Stimulated activated CD4-positive, alpha-beta T cell treated with anti-CD3 and anti-CD28 coated beads, Interleukin-4, amount 100 ng/mL, for 4 hours (primary cell): ENCODE measurements at places on chromosomes 4 and X.

DNA sequence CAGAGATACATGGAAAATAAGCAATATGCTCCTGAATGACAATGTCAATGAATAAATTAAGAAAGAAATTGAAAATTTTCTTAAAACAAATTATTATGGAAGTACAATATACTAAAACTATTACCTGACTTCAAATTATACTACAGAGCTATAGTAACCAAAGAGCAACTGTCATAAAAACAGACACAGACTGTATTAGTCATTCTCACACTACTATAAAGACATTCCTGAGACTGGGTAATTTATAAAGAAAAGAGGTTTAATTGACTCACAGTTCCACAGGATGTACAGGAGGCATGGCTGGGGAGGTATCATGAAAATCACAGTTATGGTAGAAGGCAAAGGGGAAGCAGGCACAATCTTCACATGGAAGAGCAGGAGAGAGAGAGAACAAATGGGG lies 60.0 kb upstream of the CYSLTR1 start:
- DNase-seq = no peak

- peak; percentile 33 for DNase-seq
Observed at GRCh38 chr4:118265312-118266144, 87.3 kb downstream of the PRSS12 start.

- DNase-seq = peak; percentile 3
Observed at GRCh38 chrX:118726887-118727685, at the start of gene IL13RA1. Gene IL13RA1 (plus strand): TSS chrX:118727606. CDS start chrX:118727639, 33 bp downstream.

- no peak for DNase-seq
Observed at GRCh38 chr4:29538889-29539646, 1181.1 kb upstream of the PCDH7 start.

DNA sequence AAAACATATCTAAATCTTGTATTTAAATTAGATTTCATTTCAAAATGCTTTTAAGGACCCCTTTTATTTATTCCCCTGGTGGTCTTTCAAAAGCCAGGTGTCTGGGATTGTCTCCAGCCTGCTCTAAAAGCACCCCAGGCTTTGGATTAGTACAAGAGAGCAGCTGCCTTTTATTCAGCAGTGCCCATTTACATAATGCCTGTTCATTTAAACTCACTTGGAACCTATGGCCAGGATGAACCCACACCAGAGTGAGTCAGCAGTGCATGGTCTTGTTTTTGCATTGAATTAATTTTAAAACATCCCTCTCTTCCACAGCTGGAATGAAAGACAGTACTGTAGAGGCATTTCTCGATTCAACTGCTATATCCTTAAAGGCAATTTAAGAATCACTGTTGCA lies 64.1 kb upstream of the TENM3 start:
- no peak for DNase-seq

GRCh38 chrX:78658845-78659744 lies at the start of gene RTL3:
Gene RTL3 (minus strand): TSS chrX:78659328. CDS start chrX:78658420, 908 bp downstream.
- DNase-seq = no peak

- no peak for DNase-seq
Observed at GRCh38 chr4:8188743-8189550, 10.1 kb upstream of the SH3TC1 start.

DNA sequence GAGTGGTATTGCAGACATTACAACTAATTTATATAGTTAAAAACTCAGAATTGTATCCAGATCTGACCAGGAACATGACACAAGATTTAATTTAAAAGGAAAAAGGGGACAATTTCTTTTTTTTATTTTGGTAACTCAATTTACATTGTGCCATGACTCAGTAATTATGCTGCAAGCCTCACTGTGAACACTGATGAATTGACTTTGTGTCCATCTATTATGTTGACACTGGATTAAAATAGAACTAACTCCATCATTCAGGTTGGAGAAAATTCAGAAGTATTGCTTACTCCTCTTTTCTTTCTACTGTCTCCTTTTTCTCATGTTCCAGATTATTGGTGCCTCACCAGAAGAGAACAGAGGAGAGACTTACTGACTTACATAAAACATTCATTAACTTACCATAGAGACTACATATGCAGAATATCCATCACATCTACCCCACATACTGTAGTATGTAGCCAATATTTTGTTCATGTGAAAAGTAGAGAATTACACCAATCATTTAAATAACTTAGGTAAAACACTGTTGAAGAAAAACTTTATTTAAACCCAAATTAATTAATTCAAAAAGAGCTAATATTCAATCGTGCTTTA lies 15.8 kb upstream of the LEF1 start:
- DNase-seq = no peak

DNA sequence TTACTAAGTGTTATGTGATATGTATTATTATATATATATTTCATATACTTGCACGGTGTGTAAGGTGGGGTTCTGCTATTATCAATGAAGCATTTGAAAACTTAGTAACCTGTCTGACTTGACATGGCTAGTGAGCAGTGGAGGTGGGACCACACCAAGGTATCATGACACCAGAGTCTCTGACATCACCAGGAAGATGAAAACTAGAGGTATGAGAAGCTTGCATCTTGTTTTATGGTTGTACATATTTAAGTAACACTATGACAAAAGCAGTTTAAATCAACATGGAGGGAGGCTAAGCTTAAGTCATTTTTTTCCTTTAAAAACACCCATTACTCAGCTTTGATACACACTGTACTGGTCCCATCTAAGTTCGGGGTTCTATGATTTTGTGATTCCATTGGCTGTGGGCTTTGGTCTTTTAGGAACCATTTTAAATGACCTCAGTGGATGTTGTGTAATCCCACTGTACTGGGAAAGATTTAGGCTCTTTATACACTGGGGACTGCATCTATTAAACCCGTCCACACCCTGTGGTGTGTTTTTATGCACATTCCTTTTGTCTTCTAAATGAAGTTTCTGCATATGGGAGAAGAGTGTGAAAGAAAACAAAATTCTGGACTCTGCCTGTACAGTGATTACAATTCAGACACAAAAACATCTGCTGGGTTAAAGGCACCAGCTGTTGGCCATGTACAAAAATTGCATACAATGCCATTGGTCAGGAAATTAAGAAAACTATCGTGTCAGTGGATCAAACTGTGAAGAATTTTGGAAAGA lies 570.6 kb downstream of the SPRY1 start:
- DNase-seq = no peak

DNA sequence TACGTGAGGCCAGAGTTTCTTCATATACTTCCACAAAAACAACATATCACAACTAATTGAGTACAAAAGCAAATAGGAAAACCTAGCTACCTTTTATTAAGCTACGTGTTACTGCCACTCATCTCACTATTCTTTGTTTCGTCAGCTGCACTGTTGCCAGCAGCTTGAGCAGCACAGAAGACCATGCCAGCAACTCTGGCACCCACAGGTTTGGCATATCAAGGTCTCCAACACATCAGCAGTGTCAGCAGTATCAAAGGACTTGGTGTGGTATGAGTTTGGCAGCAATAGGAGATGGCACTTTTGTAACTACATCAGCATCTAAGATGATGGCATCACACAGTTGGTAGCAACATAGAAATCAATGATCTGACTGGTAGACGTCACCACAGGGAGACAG lies 30.7 kb downstream of the CDKL2 start:
- DNase-seq = no peak

DNA sequence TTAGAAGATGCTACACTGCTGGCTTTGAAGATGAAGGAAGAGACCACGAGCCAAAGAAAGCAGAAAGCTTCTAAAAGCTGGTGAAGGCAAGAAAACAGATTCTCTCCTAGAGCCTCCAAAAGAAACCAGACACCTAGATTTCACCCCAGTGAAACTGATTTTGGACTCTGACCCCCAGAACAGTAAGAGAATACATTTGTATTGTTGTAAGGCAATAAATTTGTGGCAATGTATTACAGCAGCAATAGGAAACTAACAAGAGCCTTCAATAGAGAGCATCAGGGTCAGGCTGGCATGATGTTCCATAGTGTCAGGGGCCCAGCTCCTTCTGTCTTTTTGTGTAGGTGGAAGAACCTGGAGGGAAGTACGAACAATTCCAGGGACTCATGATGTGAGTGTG lies 6.0 kb upstream of the TEC start:
- no peak for DNase-seq

DNA sequence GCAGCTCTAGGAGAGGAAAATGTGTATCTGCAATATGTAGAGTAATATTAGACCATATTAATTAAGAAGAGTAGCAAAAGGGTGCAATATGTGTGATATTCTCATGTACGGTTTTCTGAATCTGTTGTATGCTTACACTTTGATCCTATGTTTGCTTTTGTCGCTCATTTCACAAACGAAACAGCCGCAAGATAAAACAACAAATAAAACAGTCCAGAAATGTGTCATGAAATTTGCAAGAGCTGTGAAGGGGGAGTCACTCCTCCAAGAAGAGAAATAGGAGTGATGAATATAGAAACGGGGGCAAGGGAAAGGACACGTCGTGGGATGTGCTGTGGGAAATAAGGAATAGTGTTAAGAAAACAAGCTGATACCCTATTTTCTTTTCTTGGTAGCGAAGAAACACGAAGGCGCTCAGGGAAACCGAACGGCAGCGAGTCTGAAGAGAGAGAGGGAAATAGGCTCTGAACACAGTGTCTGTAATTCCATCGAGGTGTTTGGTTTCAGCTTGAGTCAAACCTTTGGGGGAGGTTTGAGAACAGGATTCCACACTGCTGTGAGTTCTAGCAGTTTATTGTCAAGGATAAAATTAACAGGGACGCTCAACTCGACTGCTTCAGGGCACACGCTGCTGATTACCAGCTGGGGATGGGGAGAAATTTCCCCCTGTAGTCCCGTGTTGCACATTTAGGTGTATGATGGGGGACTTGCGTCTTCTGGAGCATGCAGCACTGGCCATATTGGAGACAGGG lies 595.6 kb upstream of the TENM3 start:
- no peak for DNase-seq

DNA sequence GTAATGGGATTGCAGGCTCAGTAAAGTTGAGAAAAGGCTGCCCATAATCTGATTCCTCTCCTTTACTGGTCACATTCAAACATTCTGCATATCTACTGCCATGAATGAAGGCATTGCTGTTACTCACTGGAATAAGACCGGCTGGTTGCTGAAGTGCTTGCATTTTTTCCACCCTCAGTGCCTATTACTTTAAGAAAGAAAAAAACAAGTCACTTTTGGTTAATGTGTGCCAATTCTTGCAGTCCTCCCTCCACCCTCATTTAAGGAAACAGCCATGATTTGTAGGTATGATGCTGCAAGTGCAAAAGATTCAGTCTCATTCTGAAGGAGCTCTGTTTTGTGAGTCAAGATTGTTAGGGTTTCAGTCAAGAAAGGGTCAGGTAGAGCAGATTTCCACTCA lies 94.9 kb downstream of the EMCN start:
- DNase-seq = no peak

DNA sequence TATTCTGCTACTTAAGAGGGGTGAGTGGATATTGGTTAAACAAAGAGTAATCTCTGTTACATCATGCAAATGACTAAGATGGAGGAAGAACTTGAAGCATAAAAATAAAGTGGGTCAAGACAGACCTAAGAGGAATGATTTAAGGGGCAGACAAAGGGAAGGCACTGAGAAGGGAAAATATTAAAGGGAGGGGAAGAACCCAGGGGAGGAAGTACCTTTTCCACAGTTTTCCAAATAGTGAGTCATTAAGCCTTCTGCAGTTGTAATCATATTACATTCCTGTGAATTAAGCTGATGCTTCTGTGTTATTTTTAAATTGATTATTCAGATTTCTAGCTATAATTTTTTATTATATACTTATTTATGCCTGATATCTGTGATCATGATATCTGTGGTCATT lies 253.3 kb downstream of the CENPC start:
- DNase-seq = no peak

GRCh38 chrX:68719904-68720614 lies 72.6 kb downstream of the STARD8 start:
- no peak for DNase-seq

DNA sequence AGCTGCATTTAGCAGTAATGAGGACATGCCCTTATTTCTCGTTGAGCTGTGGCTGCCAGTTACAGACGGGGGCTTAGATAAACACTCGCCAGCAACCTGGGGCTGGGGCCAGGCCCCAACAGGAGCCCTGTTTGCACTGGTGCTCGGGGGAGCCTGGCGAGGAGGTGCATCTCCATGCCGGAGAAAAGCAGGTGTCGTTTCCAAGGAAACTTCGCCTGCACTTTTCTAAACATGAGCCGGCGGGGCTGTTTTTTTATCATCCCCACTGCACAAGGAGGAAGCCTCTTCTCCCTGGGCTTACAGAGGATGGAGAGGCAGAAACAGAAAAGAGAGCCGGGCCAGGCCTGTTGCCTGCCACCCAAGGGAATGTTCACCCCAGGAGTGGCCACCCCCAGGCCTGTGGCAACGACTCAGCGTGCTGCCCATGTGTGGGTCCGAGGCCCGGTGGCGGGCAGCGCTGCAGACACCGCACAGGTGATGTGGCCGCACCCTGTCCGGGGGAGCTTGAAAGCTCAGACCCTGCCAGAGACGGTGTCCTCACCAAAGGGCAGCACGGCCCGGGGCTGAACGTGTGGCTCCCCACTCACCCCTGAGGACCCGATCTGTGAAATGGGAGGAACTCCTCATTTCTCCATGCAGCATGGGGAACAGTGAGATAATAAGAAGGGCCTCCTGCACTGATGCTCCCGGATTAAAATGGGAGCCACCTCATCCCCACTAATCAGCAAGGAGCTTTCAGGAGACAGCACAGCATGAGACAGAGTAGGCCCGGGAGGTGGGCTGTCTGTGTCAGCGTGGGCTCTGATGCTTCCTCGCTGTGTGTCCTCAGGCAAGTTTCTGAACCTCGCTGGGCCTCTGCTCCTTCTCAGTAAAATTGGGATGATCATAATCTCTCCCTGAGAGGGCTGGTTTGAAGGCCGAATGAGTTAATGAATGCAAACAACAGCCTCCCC lies 33.8 kb upstream of the ADRA2C start:
- DNase-seq = no peak

GRCh38 chr4:81459228-81459627 lies 12.5 kb downstream of the RASGEF1B start:
- DNase-seq = no peak

- DNase-seq = no peak
Observed at GRCh38 chrX:150688911-150689451, 4.2 kb upstream of the MTMR1 start.
